ENCODE measurements at places on chromosomes 6 and 20. TPM values are rescaled to one million over a fixed set of nuclear protein-coding genes. Genes with fewer than 3 reads are reported as not detected.

Gene SYCP2L
- 0.75 TPM for polyA plus RNA-seq

Gene TREM1
- 0.36 TPM for polyA plus RNA-seq

DNA sequence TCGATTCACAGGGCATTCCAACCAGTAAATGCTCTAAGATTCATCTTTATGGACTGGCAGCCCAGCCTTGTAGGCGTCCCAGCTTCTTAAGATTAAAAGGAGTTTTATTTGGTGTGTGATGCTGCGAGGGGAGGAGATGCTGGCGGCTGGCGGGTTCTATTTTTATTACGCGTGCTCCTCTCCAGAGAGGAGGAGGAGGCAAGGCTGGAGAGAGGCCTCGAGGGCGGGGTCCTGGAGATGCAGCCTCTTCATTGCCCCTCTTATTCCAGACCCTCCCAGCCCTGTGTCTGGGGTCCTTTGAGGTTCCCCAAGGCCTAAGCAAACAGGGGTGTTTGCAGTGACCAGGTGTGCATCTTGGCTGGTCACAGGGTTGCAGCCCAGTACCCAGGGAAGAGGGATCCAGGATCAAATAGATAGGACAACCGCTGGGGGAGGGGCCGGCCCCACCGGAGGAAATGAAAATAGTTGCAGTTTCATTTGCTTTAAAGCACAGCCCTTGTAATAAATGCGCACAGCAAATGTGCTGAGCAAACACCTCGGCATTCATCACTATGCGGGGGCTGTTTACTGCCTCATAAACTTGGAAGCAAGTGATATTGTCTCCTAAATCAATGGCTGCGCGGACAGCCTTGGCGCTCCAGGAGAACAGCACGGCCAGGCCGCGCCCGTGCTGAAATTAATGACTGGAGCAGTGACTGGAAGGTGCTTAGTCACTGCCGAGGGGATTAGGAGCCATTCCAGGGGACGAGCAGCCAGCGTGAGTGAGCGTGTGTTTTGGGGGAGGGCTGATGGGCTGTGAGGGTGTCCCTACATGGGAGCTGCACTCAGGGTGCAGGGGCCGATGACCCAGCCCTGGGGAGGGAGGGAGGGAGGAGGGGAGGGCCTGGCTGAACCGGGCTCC is 83.0 kb downstream of the TMEM242 start:
- peaks cover 5% of the 10 kb centered on the region for H3K4me1 ChIP-seq
- no peaks in the 10 kb centered on the region for H3K36me3 ChIP-seq
- no peaks in the 10 kb centered on the region for H3K27me3 ChIP-seq
- DNase-seq = peak; percentile 75

- no peak for DNase-seq
- H3K4me1 ChIP-seq = no peaks in the 10 kb centered on the region
- no peaks in the 10 kb centered on the region for H3K27me3 ChIP-seq
- no peak overlapping the region for H3K4me3 ChIP-seq
Observed at GRCh38 chr20:46826343-46826984, 68.2 kb upstream of the EYA2 start.

DNA sequence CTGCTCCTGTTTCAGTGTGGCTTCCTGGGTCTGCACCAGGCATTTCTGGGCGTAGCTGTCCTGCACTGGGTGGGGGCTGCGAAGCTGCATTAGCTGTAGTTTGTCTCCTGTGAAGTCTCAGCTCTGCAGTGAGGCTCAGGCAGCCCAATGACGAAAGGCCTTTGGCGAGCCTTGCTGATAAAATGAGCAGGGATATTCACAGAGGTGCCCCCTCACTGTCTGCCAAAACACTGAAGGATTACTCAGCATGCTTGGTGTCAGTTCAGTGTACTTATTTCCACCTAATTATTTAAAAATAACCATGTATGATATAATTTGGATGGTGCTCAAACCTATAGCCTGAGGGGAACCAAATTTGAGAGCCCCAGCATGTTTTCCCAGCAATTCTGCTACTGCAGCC is 73.5 kb downstream of the ECT2L start:
- DNase-seq = no peak
- H3K4me1 ChIP-seq = no peaks in the 10 kb centered on the region
- no peaks in the 10 kb centered on the region for H3K27me3 ChIP-seq
- no peak overlapping the region for H3K4me3 ChIP-seq
- H3K36me3 ChIP-seq = no peaks in the 10 kb centered on the region
- H3K27ac ChIP-seq = no peak overlapping the region

DNA sequence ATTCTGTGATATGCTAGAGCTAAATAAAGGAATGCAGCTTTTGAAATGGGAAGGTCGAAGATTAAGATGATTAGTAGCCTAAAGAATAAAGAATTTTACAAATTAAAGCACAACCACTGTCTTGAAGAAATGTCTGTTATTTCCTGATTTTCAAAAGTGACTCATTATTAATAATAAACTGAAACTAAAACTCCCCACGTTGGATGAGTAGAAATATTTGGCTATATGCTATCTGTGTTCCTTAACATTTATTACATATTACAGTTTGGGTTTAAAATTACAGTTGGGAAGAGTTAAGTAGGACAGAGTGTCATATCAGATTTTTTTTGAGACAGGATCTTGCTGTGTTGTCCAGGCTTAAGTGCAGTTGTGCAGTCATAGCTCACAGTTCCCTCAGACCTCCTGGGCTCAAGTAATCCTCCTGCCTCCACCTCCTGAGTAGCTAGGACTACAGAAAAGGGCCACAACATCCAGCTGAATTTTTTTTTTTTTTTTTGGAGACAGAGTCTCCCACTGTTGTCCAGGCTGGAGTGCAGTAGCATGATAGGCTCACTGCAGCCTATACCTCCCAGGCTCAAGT is 47.1 kb downstream of the AKIRIN2 start:
- no peak overlapping the region for H3K4me3 ChIP-seq
- DNase-seq = no peak
- H3K4me1 ChIP-seq = peaks cover 1% of the 10 kb centered on the region
- H3K27ac ChIP-seq = no peak overlapping the region

Measured in ovary (tissue), 10 donors.